Activated gamma-delta T cell treated with anti-CD3 and anti-CD28 coated beads, Interleukin-2, amount 50 U/mL, for 16 hours (primary cell): ENCODE measurements at places on chromosomes 4 and X.

DNA sequence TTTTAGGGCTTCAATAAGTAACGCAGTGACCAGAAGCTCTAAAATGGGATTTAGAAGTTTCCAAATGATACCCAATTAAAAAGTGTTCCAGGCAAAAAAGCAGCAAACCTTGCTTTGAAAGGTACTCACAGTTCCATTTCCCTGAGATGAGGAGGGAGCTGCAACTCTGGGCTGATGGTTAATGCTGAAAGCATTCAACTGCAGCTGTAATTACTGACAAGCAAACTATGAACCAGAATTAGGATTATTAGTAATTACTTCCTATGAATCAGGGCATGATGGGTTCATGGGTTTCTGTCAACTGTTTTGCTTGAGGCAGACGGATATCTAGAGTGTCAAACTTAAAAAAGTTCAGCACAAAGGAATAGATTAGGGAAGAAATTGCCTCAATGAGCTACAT lies 357.4 kb downstream of the STIM2 start:
- no peak for DNase-seq

GRCh38 chr4:129900430-129900953 lies 804.5 kb downstream of the C4orf33 start:
- DNase-seq: no peak

- no peak for DNase-seq
Observed at GRCh38 chrX:100720301-100720700, 11.6 kb downstream of the SYTL4 start.

DNA sequence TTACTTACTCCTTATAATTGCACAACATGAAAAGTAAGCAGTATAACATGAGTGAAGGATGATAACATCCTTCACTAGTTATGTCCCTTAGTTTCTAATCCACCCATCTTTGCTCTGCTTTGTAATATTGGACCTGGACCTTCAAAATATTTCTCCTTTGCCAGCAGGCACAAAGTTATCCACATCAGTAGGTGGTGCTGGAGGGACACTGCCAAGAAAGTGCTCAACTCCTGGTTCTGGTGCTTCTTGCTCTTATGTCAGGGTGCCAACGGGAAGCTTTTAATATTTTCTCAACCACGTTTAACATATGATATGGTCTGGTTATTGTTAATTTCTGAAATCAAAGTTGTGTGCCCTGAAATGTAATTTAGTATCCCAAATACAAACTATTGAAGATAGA lies 49.1 kb downstream of the TMEM165 start:
- DNase-seq: no peak

GRCh38 chr4:169045862-169046584 lies 36.0 kb upstream of the CBR4 start:
- no peak for DNase-seq

- DNase-seq: no peak
Observed at GRCh38 chr4:148254621-148255343, 187.4 kb downstream of the NR3C2 start.

DNA sequence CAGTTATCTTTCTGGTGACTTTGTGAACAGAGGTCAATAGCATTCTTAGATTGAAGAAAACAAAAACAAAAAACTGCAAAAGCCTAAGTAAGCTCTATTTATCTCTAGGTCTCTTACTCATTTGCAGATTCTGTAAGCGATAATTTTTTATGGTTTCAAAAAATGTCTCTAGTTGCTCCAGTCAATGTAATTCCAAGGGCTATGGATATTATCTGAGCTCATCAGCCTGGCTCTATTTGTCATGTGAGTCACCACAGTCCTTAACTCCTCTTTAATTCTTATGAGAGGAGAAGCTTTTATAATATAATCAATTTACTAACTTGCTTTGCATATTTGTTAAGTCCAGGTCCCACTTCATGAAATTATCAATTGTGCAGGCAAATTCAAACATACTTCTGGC lies 79.1 kb downstream of the NPFFR2 start:
- DNase-seq: no peak

DNA sequence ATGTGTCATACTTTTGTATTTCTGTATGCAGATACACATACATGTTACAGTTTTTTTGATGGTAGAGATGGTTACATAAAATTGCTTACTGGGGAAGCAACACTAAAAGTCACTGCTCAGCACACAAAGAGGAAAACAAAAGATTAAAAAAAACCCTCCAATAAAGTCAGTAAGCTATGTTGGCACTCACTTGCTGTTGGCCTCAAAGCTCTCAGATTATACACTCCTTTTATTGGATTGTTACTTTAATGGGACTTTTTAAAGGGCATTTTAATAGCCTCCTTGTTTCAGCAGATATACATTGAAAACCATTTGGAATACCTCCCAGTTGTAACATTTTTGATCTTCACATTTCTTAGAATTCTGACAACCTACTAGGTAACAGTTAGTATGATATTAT lies 222.0 kb upstream of the HHIP start:
- DNase-seq: no peak

- DNase-seq: no peak
Observed at GRCh38 chrX:47212381-47213293, 5.8 kb upstream of the CDK16 start.
